ENCODE measurements at places on chromosomes 1 and 21.

- peak; percentile 83 for DNase-seq
Observed at GRCh38 chr1:166839600-166840308, 479 bp downstream of the POGK start.

DNA sequence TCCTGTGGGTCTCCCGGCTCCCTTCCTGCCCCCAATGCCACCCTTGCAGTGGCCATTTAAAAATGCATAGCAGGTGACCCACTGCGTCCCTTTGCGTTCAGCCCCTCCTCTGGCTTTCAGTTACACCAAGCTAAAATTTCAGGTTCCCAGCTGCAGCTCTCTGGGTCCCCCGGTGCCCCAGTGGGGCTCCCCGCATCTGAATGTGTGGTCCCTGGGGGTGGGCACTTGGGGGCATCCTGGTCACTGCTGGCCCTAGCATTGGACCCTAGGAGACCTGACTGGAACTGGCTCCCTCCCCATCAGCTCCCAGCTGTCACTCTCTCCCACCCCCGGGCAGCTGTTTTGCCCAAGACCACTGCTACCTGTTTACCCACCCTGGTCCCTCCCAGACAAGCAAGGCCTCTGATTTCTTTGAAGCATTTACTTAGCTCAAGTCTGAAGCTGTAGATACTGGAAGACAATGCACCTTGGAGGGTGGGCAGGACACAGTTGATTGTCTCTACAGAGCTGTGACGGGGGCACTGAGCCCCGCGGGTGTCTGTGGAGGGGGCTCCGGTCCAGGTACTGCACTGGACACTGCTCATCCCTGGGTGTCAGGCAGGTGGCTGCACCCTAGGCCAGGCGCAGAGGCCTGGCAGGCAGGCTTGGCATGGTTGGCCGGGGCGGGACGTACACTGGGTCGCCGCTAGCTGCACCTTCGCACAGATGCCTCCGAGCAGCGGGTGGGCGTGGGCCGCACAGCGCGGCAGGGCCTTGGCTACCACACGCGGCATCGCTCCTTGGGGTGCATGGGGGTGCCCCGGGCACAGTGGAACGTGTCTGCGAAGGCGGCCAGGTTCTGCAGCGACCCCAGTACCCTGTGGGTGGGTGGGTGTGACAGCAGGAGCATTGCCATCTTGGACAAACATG lies 3.9 kb downstream of the PRXL2B start:
- peak; percentile 90 for DNase-seq

DNA sequence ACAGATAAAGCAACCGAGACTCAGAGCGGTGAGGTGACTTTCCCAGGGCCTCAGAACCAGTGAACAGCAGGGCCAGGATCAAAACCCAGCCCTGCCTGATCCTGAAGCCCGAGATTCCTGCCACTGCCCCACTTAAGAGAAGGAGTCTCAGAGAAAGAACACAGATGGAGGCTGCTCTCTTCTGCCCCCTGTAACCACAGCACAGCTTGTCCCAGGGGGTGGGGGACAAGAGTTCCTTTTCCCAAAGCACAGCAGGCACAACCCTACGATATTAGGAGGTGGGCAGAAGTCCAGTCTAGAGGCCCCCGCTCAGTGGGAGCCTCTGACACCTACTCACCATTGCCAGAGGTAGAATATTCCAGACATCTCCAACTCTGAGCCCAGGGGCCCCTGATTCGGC lies 24.0 kb upstream of the VWA5B1 start:
- DNase-seq, result no peak

DNA sequence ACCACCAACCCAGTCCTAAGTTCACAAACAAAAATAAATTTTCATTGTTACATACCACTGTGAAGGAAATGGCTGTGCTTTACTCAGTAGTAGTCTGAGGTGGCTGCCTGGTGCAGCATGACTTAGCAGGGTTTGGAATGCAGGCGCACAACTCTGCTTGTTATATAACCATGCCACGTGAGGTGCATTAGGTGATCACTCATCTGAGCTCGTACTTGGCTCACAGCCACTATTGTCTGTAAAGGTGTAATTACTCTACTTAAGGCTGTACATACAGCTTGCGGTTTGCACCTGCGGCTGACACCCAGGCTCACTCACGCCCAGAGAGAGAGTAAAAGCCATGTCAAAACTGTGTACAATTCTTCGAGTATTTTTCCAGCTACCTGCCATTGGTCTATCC lies 599.4 kb downstream of the LTN1 start:
- no peak for DNase-seq

DNA sequence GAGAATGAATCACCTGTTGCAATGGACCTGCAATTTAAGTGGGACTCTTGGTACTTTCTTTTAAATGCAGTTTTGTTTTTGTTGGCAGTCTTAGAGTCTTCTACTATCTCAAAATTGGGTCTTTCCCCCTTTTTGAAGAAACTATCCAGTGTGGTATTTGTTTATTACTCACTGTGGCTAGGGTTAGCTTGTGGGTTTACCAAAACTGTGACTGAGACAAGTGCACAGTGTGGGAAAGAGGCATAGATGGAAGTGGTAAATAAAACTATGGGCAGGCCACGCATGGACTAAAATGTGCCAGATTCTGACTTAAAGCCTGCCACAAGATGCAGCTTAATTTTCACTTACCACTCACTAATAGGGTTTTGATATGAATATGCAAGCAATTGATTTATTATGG lies 1441.7 kb downstream of the PLA2G4A start:
- DNase-seq, result no peak

DNA sequence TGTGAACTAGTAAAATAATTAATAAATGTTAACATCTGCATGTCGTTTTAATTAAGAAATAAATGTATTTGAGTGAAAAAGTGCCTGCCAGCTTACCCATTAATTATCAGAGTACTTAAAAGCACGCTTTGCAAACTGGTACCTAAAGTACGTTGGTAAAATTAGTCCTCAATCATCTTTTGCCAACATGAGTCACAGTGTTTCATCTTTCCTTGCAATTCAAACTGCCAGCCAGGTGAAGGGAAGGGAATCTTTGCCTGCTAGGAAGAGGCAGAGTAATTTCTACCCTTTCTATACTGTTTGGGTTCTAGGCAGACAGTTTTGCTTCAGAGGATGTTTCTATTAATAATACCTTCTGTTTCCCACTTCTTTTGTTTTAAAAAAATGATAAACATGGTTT lies 57.2 kb upstream of the CNIH3 start:
- DNase-seq, result no peak

- DNase-seq, result no peak
Observed at GRCh38 chr1:41863718-41864117, 55.0 kb downstream of the HIVEP3 start.

GRCh38 chr1:97433824-97434177 lies 487.0 kb downstream of the DPYD start:
- DNase-seq, result no peak

DNA sequence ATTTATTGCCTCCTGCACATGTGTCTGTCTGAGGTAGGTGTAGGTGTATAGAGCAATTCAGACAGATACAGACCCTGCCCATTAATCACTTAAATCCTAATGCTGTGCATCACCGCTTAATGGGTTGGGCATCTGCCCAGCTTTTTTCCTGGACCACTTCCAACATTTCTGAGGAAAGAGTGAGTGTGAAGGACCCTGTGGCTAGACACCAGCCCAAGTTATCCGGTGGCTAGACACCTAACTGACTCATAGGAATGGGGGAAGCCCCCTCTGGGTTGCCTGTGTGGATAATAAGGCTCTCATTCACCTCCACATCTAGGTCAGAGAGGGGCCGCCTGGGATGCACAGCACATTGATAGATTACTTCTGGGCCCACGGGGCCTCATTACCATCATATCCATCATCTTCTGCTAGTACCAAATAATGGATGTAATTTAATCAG lies 121.1 kb upstream of the RAVER2 start:
- no peak for DNase-seq

DNA sequence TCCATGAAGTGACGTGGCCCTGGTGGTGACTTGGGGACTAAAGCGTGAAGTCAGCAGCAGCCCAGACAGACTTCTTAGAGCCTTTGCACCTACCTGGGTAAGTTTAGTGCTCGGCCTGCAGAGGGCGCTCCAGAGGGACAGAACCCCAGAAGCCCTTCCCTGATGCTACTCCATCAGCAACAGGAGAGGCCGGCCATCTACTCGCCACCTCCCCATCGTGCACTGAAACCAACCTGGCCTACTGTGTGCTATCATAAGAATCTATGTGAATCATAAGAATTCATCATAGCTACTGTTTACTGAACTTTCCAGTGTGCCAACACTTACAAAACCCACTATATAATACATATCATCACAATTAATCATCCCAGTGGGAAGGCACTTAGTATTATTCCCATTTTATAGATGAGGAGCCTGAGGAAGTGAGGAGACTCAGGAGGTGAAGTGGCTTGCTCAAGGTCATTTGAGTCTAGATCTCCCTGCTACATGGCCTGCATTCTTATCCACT lies 7.9 kb upstream of the EDN2 start:
- no peak for DNase-seq

DNA sequence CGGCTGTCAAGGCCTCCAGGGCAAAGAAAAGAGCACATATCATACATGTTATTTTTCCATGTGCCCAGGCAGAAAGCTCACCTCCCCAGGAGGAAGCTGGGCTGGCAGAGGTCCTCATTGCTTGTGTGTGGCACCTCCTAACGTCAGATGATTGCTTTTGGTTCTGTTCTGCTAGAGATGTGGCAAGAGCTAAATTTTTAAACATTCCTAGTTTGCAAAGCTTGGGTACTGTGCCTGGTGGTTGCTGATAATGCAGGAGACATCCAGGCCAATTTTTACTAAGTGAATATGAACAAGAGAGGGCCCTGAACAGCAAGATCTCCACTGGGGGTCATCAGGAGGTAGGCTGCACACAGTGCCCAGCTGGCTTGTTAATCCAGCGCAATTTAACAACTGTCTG lies 93.9 kb downstream of the TBX19 start:
- DNase-seq, result no peak

DNA sequence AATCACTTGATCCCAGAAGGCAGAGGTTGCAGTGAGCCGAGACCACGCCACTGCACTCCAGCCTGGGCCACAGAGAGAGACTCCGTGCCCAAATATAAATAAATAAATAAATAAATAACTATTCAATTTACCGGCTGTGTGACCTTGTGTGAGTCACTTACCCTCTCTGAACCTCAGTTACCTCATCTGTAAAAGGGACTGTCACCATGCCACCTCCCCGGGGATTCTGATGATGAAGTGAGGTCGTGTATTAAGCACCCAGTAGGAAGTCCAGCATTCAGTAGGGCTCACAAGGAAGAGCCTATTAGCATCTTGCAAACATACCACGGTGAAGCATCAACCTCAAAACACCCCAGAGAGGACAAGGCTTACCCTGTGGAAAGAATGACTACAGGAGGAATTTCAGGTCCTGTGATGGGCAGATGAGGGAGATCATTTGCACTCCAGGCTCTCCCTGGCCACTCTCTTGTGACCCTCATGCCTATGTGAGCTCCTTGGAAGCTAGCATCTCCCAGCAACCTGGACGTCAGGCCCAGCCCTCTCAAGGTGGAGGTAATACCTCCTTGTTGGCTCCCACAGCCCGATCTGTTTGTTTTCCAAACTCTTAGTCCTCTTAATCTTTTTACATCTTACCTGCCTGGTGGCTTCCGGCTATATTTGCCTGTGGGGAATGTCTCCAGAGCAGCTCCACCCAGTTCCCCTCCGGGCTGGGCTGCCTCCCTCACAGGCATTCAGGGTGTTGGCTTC lies 7.6 kb upstream of the C1QA start:
- peak; percentile 49 for DNase-seq

- DNase-seq, result peak; percentile 60
Observed at GRCh38 chr1:248622570-248623001, 12.3 kb downstream of the OR2T11 start.

DNA sequence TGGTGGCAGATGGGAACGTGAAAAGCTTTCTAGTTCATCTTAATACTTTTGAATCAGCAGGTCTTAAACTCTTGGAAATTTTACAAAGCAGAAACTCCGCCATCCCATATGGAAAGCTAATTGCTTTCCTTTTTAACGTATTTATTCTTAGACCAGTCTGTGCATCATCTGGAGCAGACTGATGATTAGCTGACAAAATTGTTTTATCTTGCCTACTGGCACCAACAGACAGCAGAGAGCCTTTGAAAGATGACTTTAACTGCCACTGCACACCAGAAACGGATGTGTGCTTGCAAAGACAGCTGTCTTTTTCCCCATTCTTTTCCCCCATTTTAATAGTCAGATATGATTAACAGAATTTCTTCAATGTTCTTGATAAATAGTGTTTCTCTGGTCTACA lies 97.0 kb downstream of the PLD5 start:
- no peak for DNase-seq

- DNase-seq, result no peak
Observed at GRCh38 chr1:35481229-35481628, 76.0 kb downstream of the KIAA0319L start.

GRCh38 chr1:160560045-160560705 lies 19.1 kb downstream of the CD84 start:
- DNase-seq, result no peak

DNA sequence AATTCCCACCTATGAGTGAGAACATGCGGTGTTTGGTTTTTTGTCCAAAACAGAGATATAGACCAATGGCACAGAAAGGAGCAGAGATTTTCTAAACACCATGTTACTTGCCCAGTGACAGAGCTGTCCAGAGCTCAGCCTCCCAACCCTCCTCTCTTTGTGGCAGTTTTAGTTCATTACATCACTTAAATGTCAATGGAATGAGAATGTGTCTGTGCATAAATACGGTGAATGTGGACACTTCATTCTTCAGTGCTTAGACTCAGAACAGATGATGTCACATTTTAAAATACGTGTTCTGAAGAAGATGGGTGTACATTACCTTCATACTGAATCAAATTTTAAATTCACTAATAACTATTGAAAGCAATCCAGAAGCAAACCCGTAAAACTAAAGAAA lies 374.9 kb downstream of the DSCAM start:
- no peak for DNase-seq

GRCh38 chr1:88787023-88787903 lies 103.2 kb downstream of the PKN2 start:
- no peak for DNase-seq

DNA sequence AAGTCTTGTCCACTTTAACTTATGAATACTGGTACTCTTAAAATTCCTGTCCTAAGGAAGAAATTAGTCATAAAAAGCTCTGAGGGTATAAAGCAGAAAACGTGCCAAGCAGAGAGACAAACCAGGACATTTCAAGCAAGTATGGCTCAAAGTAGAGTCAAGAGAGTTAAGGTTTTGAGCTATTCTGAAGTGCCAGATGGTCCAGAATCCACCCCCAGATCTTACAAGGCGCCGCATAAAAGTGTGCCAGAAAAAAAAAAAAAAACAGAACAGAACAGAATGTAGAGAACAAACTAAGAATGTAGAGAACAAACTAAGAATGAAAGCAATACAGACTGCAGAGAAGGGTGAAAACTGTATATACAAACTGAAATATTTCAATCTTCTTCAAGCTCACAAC lies 12.5 kb downstream of the EPS15 start:
- no peak for DNase-seq

All from osteoblast (primary cell).